T-helper 2 cell treated with Interferon-gamma antibody and Interleukin-4, amounts not matched to agents 5 μg/mL and 100 μg/mL, for 36 hours (primary cell): ENCODE measurements at places on chromosomes 1 and 21.

GRCh38 chr1:41578712-41579335 lies 94.3 kb upstream of the EDN2 start:
- no peak for DNase-seq

DNA sequence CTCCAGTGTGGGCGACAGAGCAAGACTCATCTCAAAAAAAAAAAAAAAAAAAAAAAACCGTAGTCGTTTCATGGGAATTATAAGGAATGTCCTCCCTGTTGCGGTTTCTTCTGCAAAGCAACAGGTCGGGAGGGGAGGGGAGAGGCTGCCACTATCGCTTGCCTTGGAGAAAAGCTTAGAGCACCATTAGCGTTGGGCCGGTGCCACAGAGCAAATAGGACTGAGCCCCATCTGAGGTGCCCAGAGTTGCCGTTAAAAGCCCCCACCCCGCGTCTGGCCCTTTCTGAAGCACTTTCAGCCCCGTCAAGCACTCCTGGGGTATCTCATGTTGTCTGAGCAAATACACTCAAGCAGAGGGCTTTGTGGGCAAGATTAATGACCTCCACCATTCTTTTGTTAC lies 2.2 kb downstream of the RIPPLY3 start:
- DNase-seq: no peak

GRCh38 chr1:211751438-211751837 lies 76.0 kb upstream of the NEK2 start:
- no peak for DNase-seq

GRCh38 chr1:167766538-167766937 lies 44.8 kb downstream of the MPZL1 start:
- no peak for DNase-seq

GRCh38 chr1:38546636-38547035 lies 312.9 kb downstream of the RRAGC start:
- DNase-seq: no peak

DNA sequence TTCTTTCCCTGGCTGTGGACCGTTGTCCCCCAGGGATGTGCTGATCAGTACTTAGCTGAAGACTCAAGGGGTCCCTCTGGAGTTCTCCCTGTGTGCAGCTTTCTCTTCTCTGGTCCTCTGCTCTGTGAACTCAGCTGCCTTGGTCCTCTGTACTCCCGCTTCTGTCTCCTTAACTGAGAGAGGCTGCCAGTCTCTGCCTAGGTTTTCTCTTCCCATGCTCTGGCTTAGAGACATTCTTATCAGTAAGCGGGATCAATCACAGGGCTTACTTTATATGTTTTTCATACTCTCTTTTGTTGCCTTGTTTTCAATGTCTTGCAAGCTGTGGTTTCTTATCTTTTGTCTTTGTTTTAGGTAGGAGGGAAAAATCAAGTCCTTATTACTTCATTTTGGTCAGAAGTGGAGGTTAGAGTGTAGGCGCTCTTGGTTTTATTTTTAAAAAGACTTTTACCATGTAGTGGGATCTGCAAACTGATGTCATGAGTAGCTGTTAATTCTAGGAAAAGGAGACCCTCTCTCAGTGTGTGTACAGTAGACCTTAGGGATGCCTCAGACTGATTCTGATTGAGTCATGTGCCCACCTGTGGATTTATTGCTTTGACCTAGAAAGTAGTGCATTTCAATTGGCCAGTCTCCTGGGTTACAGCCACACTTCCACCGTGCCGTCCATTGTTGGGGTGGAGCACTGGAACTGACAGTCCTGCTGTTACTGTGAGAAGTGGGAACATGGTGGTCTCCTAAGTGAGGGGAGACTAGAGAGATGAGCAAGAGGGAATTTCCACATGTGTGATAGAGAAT lies 46.6 kb downstream of the TTC3 start:
- peak; percentile 32 for DNase-seq

DNA sequence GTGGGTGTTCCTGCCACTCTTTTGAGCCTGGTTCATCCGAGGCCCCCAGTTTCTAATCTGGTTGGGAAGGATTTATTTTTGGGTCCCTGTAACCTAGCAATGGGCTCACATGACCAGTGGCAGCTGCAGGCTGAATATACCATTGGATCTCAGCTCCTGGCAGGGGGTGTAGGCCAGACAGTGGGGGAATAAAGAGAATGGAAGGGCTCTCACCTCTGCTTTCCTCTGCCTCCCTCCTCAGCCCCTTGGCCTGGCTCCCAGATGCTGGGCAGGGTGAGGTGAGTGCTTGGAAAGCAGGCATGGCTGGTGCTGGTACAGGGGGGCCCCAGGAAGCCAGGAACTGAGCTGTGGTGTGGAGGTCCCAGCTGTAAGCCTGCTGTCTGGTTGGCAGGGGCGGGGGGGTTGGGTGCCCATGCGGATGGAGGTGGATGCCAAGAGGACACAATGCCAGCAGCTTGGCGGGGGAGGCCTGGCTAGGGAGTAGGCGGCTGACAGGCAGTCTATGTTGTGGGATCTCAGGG lies 3.6 kb upstream of the GPR61 start:
- no peak for DNase-seq

DNA sequence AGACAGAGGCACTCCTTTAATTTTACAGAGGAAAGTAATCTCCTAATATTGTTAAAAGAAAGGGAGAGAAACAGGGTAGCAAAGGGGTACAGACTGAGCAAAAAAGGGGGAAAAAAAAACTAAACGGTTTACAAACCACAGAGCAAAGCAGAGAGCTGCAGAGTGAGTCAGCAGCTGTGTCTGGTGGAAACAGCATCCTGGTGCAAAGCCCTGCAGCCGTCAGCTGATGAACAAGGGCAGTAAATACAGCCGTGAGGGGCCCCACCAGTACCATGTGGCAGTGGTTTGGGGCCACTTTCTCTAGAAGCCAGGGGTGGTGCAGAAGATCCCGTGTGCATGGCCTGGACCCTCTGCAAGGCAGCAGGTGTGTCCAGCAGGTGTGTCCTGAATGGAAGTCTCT lies 111.3 kb downstream of the ERG start:
- DNase-seq: peak; percentile 32

DNA sequence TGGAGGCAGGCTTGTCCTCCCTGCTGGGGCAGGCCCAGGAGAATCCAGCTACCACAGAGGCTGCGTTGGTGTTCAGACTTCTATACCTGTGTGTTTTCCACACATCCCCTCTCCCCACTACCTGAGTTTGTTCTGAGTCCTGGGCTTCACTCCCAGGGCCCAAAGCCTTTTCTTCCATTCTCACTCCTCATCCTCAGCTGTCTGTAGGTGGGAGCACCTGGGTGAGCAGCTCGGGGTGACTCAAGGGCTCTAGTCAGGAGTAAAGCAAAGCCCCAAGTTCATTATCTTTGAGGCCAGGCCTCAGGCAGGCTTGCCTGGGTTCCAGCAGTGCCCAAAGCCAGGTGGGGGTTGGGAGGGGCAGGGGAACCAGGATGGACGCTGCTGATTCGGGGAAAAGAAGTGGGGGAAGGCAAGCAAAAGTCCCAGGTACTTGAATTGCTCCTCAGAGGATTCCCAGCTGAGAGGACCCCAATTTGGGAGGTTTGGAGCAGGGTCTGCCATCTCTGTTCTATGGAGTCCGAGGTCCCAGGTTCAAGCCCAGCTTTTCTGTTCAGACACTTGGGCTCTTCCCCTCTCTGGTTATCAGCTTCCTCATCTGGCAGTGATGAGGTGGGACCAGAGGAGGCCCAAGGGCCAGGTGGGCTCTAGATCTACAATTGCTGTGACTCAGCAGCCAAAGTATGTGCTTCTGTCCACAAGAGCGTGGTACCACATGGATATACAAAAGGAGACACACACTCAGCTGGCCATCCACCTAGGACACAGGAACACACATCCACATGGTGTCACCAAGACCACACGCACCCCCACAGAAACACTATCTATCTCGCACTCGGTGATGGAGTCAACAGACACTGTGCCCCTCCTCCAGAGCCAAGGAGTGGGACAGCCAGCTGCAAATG lies 5.8 kb upstream of the PTPN7 start:
- no peak for DNase-seq

GRCh38 chr1:210949489-210949888 lies 184.5 kb downstream of the KCNH1 start:
- DNase-seq: no peak

GRCh38 chr1:55860798-55861519 lies 645.8 kb upstream of the USP24 start:
- DNase-seq: no peak

GRCh38 chr21:40902993-40903392 lies 56.0 kb upstream of the DSCAM start:
- no peak for DNase-seq

- no peak for DNase-seq
Measured at GRCh38 chr1:26005434-26006105, 7.7 kb upstream of the PAFAH2 start.

DNA sequence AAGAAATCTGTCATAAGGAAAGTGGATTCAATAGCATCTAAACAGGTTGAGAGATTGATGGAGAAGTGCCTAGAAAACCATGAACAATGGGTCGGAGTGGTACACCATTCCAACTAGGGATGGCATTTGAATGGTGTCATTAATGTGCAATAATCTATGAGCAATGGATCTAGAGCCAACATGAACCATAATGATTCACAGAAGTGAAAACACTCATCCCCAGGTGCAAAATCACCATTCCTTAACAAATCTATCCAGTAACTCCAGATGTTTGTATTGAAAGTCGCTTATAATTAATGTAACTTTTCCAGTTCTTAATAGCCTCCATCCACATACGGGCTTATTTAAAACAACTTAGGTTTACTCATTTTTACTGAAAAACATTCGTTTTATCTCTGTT lies 201.3 kb upstream of the ADGRL4 start:
- DNase-seq: no peak

GRCh38 chr1:19044471-19044870 lies 88.0 kb upstream of the IFFO2 start:
- DNase-seq: no peak

DNA sequence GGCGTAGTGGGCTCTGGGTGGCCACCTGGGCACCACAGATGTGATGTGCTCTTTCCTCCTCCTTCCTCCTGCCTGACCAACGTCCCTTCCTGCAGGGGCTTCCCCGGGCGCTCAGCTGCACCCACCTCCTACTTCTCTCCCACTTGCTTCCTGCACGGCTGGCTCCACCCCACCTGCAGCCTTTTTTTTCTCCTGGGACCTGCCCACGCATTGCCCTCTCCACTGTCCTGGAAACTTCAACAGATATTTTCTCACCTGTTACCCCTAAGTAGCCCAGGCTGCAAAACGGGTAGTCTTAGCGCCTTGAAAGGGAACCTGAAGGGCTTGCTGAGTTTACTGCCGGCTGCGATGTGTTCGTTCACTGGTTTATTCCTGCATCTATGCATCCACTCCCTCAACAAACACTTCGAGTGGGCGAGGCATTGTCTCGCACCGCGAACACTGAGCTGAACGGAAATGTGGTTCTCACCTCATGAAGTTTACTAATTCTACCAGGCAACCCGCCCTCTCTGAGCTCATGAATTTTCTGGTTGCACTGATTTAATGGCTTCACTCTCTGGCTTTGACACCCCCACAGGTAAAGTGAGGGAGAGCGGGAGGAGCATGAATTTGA lies 23.6 kb downstream of the ZBTB18 start:
- peak; percentile 30 for DNase-seq

DNA sequence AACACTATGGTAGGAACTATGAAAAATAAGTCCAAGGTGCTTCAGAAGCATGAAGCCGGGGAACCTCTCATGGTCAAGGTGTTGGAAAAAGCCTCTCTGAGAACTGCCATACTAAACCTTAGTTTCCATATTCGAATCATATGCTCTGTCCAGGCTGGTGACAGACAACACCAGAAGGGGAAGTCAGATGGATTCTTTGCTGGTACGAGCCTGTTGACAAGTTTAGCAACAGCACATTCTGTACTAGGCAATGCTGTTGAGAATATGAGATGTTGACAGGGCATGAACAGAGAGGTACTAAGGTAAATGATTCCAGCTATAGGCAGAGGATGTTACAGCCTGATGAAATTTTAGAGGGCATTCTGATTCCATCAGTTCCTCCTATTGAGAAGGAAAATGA lies 461.3 kb upstream of the ZRANB2 start:
- no peak for DNase-seq

- DNase-seq: no peak
Measured at GRCh38 chr1:198725090-198725489, 86.2 kb downstream of the PTPRC start.

DNA sequence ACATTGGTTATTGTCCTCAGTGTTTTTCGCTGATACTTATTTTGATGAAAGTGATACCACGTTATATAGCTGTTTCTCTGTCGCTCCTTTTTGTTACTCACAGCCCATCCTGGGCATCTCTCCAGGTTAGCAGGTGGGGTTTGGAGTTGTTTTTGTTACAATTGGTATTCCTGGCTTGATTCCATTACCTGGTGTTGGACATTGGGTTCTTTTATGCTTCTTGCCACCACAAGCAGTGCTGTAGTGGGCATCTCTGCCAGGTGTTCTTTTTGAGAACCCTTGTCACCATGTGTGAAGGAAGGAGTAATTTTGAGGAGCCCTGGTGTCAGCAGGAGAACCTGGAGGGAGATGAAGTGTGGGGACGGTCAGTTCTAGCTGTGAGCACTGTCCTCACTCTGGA lies 47.5 kb upstream of the PWP2 start:
- DNase-seq: no peak
